ENCODE measurements at places on chromosomes 3 and 15.

DNA sequence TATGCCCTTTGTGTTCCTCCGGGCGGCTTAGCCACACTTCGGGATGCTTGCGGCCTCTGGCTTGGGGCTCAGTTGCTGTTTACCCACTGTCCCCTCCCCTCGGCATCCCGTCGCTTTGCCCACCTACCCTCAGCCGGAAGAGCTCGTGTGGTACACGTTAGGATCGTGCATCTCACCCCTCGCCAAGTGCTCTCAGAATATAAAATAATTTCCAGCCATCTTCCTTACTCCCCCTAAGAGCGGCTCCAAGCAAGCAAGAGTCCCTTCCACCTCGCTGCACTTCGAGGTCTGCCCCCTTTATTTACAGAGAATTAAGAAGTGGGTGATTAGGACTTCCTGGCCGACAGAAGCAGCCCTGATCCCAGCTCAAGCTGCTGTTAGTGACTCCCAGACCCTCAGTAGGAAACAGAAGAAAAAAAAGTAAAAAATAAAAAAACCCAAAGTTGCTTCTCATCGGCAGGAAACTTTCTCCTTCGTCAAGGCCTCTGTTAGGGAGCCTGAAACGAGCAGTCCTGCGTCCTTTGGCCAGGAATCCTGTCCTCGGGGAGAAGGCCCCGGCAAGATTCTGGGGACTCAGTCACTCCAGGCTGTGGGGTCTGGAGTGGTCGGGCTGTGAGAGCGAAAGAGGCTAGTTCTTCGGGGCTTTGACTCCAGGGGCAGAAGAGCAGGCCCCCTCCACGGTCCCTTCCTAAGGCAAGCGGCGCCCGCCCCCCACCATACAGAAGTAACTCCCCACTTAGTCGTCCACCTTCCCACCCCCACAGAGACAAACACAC lies 3.0 kb downstream of the MEIS2 start:
- DNase-seq = no peak

DNA sequence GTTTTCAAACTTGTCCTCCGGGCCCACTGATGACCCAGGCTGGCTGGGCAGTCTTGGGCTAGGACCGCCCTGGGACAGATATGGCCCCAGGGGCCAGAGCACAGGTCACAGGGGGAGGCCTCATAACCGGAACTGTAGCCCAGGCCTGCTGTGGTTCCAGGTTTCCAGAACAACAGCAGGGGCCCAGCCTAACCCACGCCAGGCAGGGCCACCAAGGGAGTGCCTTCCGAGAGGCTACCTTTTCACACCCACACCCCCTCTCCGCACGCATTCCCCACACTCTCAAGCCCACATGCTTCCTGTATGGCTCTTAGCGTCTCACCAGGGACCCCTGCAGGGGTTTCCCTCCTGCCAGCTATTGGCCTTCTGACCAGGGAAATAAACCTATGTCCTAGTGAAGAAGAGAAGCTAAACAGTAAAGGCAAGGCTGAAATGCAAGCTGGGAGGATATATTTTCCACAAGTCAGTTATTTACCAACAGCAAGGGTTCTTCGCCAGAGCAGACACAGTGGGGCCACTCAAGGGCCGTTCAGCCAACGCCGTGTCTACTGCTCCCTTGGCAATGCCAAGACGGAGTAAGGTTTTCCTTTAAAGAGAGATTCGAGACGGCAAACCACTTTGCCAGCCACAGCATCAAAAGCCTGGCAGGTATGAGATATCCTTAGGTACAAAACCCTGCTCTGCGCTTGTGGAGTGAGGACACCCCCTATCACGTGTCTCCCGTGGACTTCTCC lies 135.1 kb downstream of the ATP10A start:
- no peak for DNase-seq

DNA sequence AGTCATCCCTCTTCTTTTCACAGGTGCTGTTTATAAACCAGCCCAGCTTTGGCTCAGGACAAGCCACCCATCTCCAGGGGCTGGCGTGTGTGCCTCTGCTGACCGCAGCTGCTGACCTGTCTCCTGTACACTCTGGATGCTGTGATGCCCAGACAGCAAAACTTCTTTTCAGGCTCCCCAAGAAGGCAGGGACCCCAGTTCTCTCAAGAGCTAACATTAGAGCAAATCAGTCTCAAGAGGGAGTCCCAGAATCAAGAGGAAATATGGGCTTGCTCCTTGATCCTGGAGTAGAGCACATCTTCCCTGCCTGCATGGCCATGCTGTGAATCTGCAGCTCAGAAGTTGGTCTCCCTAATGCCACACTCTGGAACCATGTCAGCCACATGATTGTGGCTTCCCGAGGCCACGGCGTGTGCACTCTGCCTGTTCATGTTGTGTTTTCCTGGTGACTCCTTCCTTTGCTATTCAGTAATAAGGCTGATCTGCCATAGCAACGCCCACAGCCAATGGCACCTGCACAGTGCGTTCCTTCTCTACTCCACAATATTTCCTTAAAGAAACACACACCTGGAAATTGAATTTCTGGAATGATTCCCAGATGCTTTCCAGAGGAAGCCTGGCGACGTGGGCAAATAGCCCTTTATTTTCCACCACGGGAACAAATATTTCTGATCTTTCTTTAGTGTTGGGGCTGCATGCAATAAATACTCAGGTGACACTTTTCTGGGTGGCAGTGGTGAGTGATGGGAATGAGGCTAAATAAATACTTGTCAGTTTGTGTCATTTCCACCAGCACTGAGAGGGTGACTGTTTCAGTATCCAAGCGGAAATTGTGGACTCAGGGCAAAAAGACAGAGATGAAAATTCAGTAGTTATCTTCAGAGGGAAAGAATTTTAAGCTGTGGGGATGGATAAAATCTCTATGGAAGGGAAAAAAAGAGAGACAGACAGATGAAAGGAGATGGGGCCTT lies 21.9 kb upstream of the THSD4 start:
- DNase-seq = no peak

GRCh38 chr3:22959593-22959992 lies 243.5 kb upstream of the UBE2E2 start:
- DNase-seq = no peak

GRCh38 chr15:56244811-56245576 lies 1.3 kb upstream of the RFX7 start:
- no peak for DNase-seq

GRCh38 chr3:186596568-186597287 lies 16.1 kb upstream of the AHSG start:
- DNase-seq = no peak

GRCh38 chr3:45990181-45990580 lies 5.4 kb downstream of the FYCO1 start:
- no peak for DNase-seq

DNA sequence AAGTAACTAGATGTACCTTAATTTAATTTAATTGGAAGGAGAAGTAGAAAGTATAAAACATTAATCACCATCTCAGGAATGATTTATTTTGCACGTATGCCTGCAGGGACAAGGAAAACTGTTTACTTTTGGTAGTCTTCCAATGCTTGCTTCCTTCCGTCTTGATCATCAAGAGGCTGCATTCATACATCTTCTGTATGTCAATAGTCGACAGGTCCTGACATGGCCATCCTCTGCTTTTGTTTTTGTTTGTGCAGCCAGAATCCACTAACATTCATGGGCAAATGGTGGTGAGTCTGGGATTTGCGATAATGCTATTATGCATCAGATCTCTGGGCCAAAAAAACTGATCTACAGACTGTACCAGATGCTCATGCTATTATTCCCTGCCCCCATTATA lies 56.6 kb upstream of the ZPLD1 start:
- DNase-seq = no peak

GRCh38 chr3:193665370-193665989 lies 72.5 kb downstream of the OPA1 start:
- DNase-seq = no peak

DNA sequence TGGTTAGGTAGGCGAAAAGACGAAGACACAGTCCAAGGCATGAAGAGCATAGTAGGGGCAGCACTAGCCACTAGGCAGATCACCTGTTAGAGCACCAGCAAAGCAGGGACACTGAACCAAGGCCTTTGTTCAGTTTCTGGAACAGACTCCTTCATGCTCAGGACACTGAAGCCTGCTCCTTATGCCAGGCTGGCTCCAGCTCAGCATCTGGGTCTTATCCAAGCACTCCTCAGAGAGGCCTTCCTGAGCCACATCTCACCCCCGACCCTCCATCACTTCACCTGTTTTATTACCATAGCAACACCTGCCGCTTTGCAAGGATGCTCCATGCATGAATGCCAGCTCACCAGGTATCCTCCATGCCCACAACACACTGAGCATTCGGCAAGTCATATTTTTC lies 206.3 kb upstream of the CHRNA7 start:
- no peak for DNase-seq

- DNase-seq = no peak
Observed at GRCh38 chr15:84671211-84671610, 13.2 kb upstream of the NMB start.

GRCh38 chr3:149563114-149563513 lies 88.6 kb downstream of the TM4SF4 start:
- DNase-seq = no peak

DNA sequence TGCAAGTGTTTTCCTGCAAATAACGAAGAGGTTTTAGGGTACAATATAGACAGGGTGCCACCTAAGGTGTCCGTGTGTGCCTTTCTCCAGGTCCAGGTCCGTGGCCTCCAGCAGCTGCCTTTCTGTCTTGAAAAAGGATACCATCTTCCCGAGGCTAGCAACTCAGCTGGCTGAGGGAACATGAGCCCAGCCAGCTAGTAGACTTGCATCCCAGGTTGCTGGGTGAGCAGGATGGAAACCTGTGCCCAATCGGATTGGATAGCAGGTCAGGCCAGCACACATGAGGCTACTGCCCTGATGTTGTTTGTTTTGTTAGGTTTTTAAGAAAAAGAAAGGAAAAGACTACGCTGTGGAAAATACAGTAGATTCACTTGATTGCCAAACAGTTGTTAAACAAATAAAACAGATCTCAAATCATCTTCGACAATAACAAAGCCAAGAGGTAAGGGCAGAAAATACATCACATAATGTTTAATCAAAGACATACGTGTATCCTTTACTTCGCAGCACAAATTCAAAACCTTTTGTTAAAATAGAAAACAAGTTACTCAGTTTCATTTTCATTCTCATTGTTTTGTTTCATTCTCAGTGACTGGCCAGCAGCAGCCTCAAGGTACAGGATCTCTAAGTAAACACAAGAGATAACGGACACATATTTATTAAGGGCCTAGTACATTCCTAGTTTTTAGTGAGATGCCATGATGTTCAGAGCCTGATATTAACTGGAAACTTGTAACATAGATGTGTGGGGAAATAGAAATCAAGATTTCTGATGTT lies 661.2 kb upstream of the NR2F2 start:
- DNase-seq = no peak

- no peak for DNase-seq
Observed at GRCh38 chr15:71051539-71051938, 63.7 kb upstream of the THSD4 start.

- DNase-seq = no peak
Observed at GRCh38 chr15:57015897-57016296, 97.5 kb downstream of the TCF12 start.

GRCh38 chr3:105970283-105970682 lies 101.5 kb upstream of the CBLB start:
- peak; percentile 86 for DNase-seq

DNA sequence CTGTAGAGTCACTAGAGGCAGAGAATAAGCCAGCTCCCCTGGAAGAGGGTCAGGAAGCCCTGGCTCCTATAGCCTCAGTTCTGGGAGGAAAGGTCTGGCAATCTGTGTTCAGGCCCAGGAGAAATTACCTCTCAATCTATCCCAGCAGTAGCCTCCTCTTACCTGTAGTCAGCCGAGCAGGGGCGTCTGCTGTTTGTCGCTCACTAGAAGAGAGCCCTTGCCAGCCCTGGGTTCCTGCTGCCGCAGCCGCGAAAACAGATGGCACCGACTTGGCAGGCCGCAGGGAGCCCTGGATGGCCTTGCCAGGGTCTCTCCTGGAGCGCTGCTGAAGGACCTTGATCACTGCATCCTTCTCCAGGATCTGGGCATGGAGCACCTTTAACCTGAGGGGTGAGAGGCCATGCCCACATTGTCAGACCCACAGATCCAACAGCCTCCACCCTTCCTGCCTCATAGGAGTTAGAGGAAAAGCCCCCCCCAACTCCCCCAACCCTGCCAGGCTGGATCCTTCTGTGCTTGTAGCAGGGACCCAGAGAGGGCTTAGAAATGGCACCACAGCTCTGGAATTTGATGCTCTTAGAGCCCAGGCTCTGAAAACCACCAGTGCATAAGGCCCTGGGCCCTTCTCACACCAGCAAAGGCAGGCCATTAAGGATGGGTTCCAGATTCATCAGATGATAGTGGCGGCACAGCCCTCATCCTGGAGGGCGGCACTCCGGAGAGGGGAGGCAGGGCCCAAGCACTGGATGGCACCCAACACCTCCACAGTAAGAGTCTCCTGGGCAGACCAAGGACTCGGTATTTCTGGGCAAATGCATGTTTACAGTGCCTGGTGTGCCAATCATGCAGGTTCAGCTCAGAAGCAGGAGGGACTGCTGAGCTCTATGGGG lies 14.9 kb downstream of the AMOTL2 start:
- no peak for DNase-seq

GRCh38 chr3:184350618-184351017 lies 10.8 kb downstream of the CLCN2 start:
- no peak for DNase-seq

DNA sequence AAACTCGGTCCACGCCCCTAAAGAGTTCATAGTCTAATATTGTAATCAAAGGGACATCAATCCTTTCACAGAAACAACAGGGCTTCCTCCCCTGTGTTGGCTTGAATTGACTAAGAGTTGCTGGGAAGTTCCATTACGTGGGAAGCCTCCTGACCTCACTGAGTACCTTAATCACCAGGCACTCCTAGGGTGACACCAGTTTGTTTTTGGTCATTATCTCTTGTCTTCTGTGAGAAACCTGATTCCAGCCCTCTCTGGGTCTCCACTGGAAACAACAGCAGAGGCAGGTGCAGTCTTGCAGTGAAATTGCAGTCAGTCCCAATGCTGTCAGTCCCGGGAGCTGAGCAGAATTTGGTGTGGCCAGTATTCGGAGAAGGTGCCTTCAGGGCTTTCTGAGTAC lies 55.4 kb downstream of the BOC start:
- DNase-seq = no peak

- peak; percentile 52 for DNase-seq
Observed at GRCh38 chr3:4834403-4834866, 144.8 kb upstream of the BHLHE40 start.

GRCh38 chr3:46669191-46669999 lies 24.1 kb downstream of the ALS2CL start:
- no peak for DNase-seq

DNA sequence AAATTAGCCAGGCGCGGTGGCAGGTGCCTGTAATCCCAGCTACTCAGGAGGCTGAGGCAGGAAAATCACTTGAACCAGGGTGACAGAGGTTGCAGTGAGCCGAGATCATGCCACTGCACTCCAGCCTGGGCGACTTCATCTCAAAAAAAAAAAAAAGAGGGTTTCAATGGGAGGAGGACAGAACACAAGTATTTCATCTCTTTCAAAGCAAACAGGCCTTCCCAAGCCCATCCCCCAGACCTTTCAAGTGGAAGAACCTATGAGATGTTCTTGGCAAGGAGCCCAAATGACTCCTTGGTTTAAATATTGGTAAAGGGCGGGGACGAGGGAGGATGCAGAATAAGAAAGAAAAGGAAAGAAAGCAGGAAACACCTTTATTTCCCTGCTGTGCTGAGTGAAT lies 62.2 kb upstream of the MCF2L2 start:
- DNase-seq = no peak

Measured in HL-60 (cell line).